ENCODE measurements at places on chromosomes 1 and 21.

GRCh38 chr1:22880174-22880601 lies 92.5 kb downstream of the LACTBL1 start:
- no peak for DNase-seq

GRCh38 chr1:4718071-4718470 lies 63.7 kb downstream of the AJAP1 start:
- DNase-seq, result no peak

GRCh38 chr1:7404046-7404742 lies 366.9 kb upstream of the VAMP3 start:
- no peak for DNase-seq

GRCh38 chr1:82160036-82160435 lies 359.3 kb downstream of the ADGRL2 start:
- DNase-seq, result no peak

- no peak for DNase-seq
Observed at GRCh38 chr21:16863362-16863905, 649.4 kb upstream of the CXADR start.

DNA sequence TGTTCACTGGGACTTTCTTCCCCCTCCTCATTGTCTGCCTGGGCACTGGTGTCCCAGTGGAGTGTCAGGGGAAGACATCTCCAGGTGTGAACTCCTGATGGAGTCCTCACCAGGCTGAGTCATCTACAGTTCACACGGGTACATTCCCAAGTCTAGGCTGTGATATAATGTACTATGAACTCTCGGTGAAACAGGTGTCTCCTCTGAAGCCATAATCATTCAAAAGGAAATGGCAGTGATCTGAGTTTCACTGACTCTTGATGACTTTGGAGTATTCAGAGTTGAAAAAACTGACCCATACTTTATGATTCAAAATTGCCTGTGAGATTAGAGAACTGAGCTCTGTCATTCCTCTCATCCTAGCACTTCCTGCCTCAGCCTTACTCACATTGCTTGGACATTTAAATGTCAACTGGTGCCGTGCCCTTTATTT lies 9.1 kb downstream of the LAMC2 start:
- no peak for DNase-seq

DNA sequence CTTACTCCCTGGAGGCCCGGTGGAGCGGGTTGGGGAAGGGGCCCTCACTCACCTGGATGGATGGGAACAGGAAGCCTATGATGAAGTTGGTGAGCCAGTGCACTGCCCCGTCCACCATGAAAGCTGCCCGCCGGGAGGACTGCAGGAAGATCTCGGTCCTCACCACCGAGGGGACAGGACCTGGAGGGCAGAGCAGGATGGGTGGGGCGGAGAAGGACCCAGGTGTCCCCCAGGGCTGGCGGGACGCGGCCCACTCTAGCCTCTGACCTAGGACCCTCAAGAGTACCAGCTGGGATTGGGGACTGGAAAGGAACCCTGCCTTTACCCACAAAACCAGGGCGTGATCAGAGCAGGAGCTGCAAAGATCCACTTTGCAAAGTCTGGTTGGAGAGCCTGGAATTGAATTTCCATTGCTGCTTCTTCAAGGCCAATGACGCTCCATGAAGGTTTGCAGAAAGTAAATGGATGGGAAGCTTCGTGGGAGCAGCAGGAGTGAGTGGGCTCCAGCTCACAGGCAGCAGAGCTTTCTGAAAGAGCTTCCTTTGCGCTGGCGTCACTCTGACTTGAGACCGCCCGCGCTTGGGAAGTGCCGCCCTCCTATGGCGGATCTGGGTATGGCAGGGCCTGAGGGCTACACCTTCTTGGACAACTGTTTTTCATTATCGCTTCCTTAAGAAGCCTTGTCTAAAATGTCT lies 21.4 kb downstream of the SLC2A7 start:
- no peak for DNase-seq

DNA sequence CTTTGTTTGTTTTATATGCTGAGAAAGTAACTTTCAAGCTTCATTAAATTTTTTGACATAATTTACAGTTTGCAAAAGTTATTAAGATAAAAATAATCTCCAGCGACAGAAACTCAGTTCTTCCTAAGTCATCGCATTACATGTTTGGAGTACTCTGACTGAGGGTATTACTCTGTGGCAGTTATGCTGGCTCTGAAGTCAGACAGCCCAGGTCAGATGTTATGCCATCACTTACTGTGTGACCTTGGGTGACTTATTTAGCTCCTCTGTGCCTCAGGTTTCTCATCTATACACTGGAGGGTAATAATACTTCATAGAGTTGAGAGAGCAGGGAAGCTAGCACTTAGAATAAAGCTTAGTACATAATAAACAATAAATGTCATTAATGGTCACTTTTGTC lies 26.4 kb downstream of the PRKAA2 start:
- DNase-seq, result no peak

DNA sequence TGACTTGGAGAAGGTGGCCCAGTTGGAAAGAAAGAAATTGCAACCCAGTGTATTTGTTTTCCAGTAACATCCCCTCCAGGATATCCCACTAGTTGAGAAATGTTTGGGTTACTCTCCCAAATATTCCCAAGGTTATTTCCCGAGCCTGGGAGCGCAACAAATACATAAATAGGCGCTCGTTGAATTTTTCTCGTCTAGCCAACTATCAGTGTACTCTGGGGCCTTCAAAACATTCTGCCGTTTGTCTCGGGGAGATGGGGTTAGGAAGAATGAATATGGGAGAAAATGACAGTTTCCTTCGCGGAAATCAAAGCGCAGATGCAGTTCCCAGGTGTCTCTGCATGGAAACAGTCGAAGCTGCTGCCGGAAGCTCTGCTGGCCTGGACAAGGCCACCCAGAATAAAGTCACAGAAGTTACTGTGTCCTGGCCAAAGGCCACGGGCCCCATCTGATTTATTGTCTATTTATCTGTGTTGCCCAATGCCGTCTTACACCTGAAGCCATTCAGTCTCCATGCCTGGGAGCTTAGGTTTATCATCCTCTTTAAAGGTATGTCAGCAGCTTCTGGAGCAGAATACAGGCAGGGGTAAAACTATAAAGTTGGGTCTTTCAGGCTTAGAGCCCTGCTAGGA lies 1.0 kb downstream of the C1orf115 start:
- no peak for DNase-seq

DNA sequence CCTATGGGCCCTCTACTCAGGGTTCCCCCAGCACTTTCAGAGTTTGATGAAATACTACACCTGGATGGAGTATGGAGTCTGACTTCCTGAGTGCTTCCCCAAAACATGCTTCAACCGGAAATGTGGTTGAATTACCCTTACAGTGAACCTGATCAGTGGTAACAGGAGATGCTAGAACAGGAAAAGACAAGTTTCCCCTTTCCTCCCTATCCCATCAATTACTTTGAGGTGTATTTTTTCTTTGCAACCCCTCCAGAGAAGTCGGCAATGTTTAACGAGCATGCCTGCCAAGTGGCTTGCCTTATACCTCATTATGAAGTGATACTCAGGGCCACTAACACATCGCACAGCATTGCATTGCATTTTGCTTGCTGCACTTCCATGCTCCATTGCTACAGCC lies 7.0 kb downstream of the KRTAP15-1 start:
- no peak for DNase-seq

GRCh38 chr1:220885971-220886370 lies 6.7 kb downstream of the HLX start:
- DNase-seq, result no peak

DNA sequence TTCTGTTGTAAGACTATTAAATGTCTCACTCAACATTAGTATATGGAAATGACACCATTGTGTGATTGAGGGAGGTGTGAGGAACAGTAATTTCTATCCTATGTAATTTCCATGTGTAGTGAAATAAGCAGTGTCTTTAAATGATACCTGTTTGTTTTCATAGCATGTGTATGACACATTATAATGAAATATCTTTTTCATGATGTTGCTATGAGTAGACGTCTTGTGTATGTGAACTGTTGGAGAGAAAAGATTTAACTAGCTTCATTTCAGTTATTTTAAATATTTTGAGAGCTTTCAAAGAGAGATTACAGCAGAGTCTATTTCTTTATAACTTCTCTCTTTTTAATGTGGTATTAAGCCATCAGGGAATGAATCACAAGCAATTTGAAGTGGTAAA lies 71.5 kb upstream of the QSOX1 start:
- DNase-seq, result no peak

- DNase-seq, result no peak
Observed at GRCh38 chr1:190975827-190976226, 498.2 kb upstream of the BRINP3 start.

DNA sequence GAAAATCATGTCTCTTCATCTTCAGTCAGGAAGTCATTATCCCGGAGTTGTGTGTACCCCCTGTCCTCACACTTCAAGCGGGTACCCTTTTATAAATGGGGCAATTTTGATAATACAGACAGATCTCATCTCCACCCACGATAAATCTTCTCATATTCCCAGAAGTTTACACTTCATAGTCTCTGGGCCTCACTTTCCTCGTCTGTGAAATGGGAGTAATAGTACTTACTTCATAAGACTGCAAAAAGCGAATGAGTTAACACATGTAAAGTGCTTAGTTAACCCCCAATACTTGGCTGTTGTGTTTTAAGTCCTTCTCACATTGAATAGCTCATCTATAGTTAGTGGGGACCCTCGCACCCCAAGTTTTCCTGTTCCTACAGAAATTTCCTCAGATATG lies 820 bp downstream of the NUP210L start:
- DNase-seq, result no peak

DNA sequence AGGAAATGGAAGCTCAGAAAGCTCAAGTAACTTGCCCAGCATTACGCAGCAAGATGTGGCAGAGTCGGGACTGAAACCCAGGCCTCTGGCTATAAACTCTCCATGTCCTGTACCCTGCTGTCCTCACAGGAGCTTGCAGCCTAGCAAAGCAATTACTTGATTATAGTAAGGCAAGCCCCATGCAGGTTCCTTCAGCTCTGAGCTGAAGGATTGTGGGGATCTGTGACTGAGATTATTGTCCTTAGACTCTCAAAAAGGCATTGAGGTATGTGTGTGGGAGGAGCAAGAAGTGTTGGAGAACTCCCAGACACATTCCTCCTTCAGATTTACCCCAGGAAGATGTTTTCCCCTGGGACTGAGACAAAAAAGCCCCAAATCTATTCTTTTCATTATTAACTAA lies 124.0 kb upstream of the SPATA6 start:
- no peak for DNase-seq

DNA sequence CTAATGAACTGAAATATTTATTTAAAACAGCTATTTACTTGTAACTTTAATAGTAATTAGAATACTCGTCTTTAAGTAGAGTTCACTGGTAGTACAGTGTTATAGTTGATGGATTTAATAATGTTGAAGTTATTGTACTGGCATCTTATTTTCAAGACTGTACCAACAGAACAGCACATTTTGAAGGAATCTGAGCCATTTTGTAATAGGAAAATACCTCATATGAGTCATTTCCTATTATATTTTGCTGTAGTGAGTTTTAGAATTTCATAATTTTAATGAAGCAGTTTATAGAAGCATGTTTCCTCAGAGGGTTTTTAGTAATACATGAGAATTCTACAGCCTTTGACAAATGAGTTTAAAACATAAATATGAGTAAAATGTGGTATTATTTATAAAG lies 258.3 kb downstream of the OLFM3 start:
- no peak for DNase-seq

- no peak for DNase-seq
Observed at GRCh38 chr1:30953685-30954084, 45.1 kb upstream of the SDC3 start.

- no peak for DNase-seq
Observed at GRCh38 chr21:38244407-38244787, 12.4 kb upstream of the KCNJ15 start.
